Right atrium auricular region (tissue), 2 donors: ENCODE measurements at places on chromosomes 2 and 18. TPM values are rescaled to one million over a fixed set of nuclear protein-coding genes. Genes with fewer than 3 reads are reported as not detected.

TAF4B gene
- 3.1 TPM for total RNA-seq

IHH gene
- not detected for total RNA-seq

MC5R gene
- total RNA-seq = not detected

DNA sequence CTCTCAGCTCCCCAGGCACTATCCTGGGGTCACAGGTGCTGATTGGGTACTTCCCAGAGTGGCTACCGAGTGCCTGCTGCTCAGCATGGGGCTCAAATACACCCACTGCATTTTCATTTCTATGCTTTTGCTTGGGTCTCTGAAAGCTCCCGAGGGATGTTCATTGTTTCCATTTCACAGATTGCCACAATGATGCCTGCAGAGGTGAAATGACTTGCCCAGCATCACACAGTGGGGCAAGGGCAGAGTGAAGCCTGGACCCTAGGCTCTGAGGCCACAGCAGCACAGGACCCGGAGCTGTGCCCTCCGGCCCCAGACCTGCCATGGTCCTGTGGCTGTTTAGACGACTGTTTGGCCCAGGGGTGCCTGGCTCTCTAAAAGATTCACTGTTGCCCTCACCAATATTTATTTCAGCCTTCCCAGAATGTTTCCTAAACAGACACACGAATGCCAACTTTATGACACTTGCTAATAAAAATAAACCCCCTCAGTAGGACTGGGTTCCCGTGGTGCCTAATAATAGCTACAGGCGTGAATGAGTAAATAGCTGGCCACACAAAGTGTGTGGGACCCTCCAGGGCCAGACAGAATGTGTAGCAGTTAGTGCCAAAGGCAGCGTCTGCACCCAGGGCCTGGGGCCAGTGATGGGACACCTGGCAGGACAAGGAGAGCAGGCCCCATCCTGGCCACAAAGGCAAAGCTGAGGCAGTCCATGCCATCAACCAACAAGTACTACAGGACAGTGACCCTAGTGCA is 11.5 kb upstream of the ST8SIA5 start:
- no peak for DNase-seq
- no peaks in the 10 kb centered on the region for H3K36me3 ChIP-seq
- H3K4me1 ChIP-seq = no peaks in the 10 kb centered on the region
- no peak overlapping the region for H3K4me3 ChIP-seq

- no peaks in the 10 kb centered on the region for H3K27me3 ChIP-seq
- H3K36me3 ChIP-seq = peaks cover 100% of the 10 kb centered on the region
- no peak for DNase-seq
- H3K4me3 ChIP-seq = no peak overlapping the region
Measured at GRCh38 chr2:217893440-217893839, 109.4 kb downstream of the TNS1 start.

DNA sequence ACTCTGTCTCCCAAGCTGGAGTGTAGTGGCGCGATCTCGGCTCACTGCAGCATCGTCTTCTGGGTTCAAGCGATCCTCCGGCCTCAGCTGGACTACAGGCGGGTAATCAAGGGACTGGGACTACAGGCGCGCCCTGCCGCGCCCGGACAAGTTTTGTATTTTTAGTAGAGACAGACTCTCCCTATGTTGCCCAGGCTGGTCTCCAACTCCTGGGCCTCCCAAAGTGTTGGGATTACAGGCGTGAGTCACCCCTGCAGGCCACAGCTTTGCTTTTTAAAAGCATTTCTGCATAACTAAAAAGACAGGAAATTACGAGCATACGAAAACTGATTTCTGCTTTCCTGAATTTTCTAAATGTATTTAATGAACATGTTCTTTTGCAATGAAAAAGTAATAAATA is 916 bp upstream of the OSBPL1A start:
- no peaks in the 10 kb centered on the region for H3K27me3 ChIP-seq
- H3K4me1 ChIP-seq = peaks cover 10% of the 10 kb centered on the region
- DNase-seq = no peak
- H3K27ac ChIP-seq = peak overlapping the region; percentile 80

- DNase-seq = no peak
- no peaks in the 10 kb centered on the region for H3K4me1 ChIP-seq
- no peak overlapping the region for H3K27ac ChIP-seq
- no peaks in the 10 kb centered on the region for H3K36me3 ChIP-seq
- no peak overlapping the region for H3K4me3 ChIP-seq
- no peaks in the 10 kb centered on the region for H3K27me3 ChIP-seq
Measured at GRCh38 chr2:200296118-200296517, 10.4 kb upstream of the SPATS2L start.

DNA sequence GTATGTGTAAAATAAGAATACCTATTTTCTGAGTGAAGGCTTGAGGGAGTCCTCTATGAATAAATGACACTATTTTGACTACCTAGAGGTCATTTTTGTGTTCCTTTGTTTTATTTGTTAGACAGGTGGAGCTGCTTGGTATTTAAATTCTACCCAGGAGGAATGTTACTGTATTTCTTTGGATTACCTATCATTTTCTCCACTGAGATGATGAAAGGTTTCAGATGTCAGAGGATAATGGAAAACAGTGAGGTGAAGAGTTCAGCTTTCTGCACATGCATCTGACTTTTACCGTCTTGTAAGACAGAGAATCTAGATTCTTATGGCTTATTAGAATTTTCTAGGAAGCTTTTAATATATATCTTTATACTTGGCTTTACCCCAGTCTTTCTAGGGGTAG is 689.8 kb upstream of the NXPH2 start:
- no peaks in the 10 kb centered on the region for H3K4me1 ChIP-seq
- no peaks in the 10 kb centered on the region for H3K36me3 ChIP-seq
- H3K4me3 ChIP-seq = no peak overlapping the region
- H3K27ac ChIP-seq = no peak overlapping the region

DNA sequence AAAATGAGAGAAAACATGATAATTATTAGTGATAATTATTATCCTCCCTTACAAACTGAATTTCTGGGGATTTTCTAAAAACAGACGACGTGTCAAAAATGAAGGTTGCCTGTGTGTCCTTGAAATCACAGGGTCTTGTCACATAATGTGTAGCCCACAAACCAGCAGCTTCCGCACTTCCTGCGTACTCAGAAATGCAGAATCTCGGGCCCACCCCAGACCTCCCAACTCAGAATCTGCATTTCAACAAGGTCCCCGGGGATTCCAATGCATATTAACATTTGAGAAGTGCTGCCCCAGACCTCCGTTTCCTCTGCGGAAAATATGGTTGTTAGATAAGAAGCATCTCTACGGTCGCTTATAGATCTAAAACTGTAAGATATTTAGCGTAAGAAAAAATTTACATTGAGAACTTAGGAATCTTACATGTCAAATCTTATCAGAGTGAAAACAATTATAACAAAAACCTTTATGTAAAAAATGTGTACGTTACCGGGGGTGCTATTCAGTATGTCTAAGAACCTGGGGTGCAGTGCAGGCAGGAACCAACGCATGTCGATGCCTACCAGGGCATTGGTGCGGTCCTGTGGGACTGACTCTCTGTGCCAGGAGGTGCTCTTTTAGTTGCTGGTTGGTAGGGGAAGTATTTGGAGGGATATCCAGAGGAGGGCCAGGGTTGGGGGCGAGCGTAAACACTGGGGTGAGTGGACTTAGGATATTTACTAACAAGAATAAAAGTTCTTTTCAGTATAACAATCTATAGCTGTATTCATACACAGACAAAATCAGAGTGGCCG is 15.2 kb downstream of the CDKL4 start:
- H3K27ac ChIP-seq = no peak overlapping the region
- no peaks in the 10 kb centered on the region for H3K27me3 ChIP-seq
- DNase-seq = no peak
- no peaks in the 10 kb centered on the region for H3K36me3 ChIP-seq
- H3K4me3 ChIP-seq = peak overlapping the region; percentile 16

DNA sequence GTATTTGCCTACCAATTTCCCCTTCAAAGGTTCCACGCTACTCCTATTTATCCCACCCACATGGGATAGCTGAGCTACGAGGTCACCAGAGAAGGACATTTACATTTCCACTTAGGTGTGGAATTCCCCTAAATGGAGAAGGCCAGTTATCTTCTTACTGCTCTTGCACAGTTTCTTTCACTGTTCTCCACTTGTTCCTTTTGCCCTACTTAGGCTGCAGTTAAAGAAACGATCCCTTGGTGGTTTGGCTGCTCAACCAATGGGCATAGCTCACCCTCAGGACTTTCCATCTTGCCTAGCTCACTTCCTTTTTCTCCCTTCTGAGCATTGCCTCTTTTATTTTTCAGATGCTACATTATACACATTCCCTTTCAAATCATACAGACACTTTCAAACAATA is 11.2 kb upstream of the NABP1 start:
- H3K36me3 ChIP-seq = no peaks in the 10 kb centered on the region
- no peak for DNase-seq
- no peak overlapping the region for H3K27ac ChIP-seq
- H3K4me3 ChIP-seq = no peak overlapping the region
- H3K27me3 ChIP-seq = no peaks in the 10 kb centered on the region
- no peaks in the 10 kb centered on the region for H3K4me1 ChIP-seq

- H3K4me3 ChIP-seq = no peak overlapping the region
- H3K27ac ChIP-seq = no peak overlapping the region
- H3K4me1 ChIP-seq = no peaks in the 10 kb centered on the region
- H3K27me3 ChIP-seq = no peaks in the 10 kb centered on the region
- no peak for DNase-seq
Measured at GRCh38 chr2:85672456-85672855, 4.5 kb upstream of the SFTPB start.

- DNase-seq = no peak
- H3K27me3 ChIP-seq = peaks cover 72% of the 10 kb centered on the region
- no peaks in the 10 kb centered on the region for H3K36me3 ChIP-seq
- H3K4me3 ChIP-seq = no peak overlapping the region
Measured at GRCh38 chr2:176158186-176158591, 1.1 kb downstream of the HOXD3 start.

GRCh38 chr2:73217826-73218225 is 3.8 kb downstream of the SMYD5 start:
- H3K27me3 ChIP-seq = no peaks in the 10 kb centered on the region
- H3K27ac ChIP-seq = no peak overlapping the region
- peaks cover 37% of the 10 kb centered on the region for H3K36me3 ChIP-seq
- no peak for DNase-seq
- no peaks in the 10 kb centered on the region for H3K4me1 ChIP-seq
